ENCODE measurements at places on chromosomes 6 and 20.

GRCh38 chr6:13794184-13794583, 20.2 kb downstream of the MCUR1 start:
- no peaks in the 10 kb centered on the region for H3K27me3 ChIP-seq
- no peak overlapping the region for H3K4me3 ChIP-seq
- peaks cover 86% of the 10 kb centered on the region for H3K36me3 ChIP-seq
- H3K4me1 ChIP-seq = no peaks in the 10 kb centered on the region

- H3K27ac ChIP-seq = peak overlapping the region; percentile 97
- H3K36me3 ChIP-seq = peaks cover 10% of the 10 kb centered on the region
- H3K4me3 ChIP-seq = peak overlapping the region; percentile 88
- no peaks in the 10 kb centered on the region for H3K27me3 ChIP-seq
- peaks cover 11% of the 10 kb centered on the region for H3K4me1 ChIP-seq
Measured at GRCh38 chr6:30615219-30615957, 1.7 kb downstream of the PPP1R10 start.

DNA sequence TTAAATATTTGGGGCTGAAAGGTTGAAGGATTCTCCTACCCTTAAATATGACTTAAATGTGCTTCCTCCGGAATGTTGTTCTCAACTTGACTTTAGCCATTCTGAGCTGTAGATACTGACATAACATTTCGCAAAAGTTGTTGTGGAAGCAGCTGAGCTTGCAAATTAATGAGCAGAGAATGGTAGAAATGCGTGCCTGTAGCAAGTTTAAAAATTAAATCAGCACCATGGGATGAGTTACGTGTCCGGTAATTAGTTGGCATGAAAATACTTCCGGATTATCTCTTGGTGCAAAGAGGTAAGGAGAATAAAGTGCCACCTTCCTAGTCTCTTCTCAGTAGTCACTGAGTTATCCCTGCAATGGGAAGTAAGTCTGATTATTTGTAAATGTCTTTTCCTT, 23.6 kb upstream of the PBOV1 start:
- no peak overlapping the region for H3K27ac ChIP-seq
- H3K4me3 ChIP-seq = no peak overlapping the region
- H3K36me3 ChIP-seq = no peaks in the 10 kb centered on the region

DNA sequence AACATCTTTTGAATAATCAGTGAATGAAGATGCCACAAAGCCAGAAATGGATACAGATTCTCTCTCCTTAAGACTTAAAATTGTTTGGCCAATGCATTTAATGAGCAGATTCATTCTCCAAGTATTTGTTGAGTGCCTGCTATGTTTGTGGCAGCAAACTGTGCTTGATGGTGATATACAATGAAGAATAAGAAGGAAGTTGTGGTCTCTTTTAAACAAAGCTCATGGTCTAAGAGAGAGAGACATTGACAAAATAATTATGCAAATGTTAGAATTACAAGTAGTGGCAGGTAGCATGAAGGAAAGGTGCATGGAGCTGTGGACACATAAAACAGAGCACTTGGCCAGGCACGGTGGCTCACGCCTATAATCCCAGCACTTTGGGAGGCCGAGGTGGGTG, 28.3 kb downstream of the NFATC2 start:
- H3K36me3 ChIP-seq = no peaks in the 10 kb centered on the region
- no peak overlapping the region for H3K4me3 ChIP-seq
- H3K27me3 ChIP-seq = no peaks in the 10 kb centered on the region
- H3K4me1 ChIP-seq = no peaks in the 10 kb centered on the region

GRCh38 chr20:2557873-2558580, 21.7 kb downstream of the TMC2 start:
- DNase-seq = no peak
- no peak overlapping the region for H3K27ac ChIP-seq
- H3K36me3 ChIP-seq = no peaks in the 10 kb centered on the region
- peaks cover 9% of the 10 kb centered on the region for H3K4me1 ChIP-seq
- peaks cover 91% of the 10 kb centered on the region for H3K27me3 ChIP-seq

DNA sequence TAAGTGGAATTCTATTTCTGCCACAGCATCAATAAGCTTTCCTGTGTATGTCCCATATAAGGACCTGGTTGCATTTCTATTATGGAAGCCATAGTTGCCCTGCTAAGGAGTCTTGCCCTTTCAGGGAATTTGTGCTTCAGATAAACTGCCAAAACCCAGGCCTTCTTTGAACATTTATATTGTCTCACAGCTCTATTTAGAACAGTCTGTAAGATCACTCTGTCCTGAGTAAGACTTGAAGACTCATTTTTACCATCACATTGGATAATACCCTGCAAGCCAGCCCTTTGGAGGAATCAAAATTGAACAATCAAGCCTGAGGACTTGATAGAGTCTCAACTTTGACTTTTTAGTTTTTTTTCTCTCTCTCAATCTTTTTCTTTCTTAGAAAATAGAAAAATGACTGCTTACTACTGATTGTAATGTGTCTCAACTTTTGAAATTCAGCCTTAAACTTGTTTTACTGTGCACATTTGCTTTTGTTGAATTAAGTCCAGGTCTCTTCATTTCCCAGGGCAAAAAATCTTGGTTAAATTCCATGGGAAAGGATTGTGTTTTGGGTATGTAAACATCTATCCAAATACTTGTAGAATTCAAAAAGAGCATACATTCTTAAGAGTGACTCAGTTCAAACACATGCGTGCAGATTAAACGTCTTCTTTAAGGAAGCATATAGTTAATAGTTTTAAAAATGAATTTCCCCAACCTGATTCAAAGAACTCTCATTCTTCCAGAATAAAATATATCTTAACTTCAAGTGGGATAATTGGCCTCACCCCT, 91.2 kb downstream of the PLCB1 start:
- H3K4me3 ChIP-seq = no peak overlapping the region
- no peak for DNase-seq
- no peaks in the 10 kb centered on the region for H3K4me1 ChIP-seq
- H3K27ac ChIP-seq = no peak overlapping the region

- DNase-seq = no peak
- H3K27ac ChIP-seq = no peak overlapping the region
- H3K4me1 ChIP-seq = no peaks in the 10 kb centered on the region
- H3K27me3 ChIP-seq = no peaks in the 10 kb centered on the region
- no peak overlapping the region for H3K4me3 ChIP-seq
Measured at GRCh38 chr20:39916236-39916765, 772.7 kb downstream of the MAFB start.

All from neuronal stem cell (in vitro differentiated cells).